CD4-positive, alpha-beta T cell (primary cell): ENCODE measurements at places on chromosomes 11 and 22.
A peak's percentile ranks its signal among the peaks of the same experiment; 100 is the strongest.

- DNase-seq = peak; percentile 61
These were observed 848 bp upstream of the PTPRCAP start for GRCh38 chr11:67438158-67438902.

GRCh38 chr11:46755962-46756361 lies 36.9 kb downstream of the F2 start:
- DNase-seq = no peak

GRCh38 chr11:118497831-118498230 lies 29.4 kb upstream of the TTC36 start:
- no peak for DNase-seq

- no peak for DNase-seq
These were observed 97.3 kb downstream of the GUCY1A2 start for GRCh38 chr11:106920899-106921509.

GRCh38 chr11:26622181-26622580 lies 50.1 kb upstream of the MUC15 start:
- no peak for DNase-seq

- DNase-seq = no peak
These were observed 83.7 kb downstream of the KCNQ1 start for GRCh38 chr11:2528301-2529050.

DNA sequence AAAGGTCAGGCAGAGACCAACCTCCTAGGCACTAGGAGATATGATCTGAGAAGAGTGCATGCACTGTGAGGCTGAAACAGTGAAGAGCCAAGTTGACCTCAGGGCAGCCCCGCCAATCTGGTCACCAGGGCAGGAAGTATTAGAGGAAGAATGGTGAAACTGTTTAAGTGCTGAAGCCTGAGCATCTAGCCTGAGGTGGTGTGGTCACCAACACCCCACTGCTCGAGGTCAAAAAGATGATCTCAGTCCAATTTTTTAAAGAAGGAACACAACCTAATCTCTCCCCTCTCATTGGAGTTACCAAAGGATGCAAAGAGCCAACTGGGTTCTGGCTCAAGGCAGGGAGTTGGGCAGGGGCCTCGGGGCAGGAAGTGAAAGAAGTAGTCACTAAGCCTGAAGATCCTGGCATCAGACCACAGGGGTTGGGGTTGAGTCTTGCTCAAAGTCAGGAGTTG lies 4.0 kb downstream of the APBB1 start:
- DNase-seq = no peak

DNA sequence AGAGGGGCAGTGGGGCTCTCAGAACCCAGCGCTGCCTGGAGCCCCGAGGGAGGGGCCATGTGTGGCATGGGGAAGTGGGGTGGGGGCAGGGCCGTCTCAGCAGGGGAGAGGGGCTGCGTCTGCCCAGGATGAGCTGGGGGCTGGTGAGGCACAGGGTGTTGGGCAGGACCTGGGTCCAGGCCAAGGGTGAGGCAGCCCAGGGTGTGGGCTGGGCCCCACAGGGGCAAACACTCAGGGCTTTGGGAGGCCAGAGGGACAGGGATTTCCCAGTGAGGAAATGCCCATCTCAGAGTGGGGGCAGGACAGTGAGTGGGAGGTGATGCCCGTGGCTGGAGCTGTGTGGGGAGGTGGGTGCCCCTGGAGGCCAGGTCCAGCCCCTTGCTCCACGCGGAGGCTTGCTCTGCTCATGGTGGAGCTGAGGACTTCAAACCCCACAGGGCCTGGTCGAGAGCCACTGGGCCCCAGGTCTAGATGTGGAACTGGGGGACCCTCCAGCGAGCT lies 5.4 kb downstream of the PLXNB2 start:
- DNase-seq = no peak

DNA sequence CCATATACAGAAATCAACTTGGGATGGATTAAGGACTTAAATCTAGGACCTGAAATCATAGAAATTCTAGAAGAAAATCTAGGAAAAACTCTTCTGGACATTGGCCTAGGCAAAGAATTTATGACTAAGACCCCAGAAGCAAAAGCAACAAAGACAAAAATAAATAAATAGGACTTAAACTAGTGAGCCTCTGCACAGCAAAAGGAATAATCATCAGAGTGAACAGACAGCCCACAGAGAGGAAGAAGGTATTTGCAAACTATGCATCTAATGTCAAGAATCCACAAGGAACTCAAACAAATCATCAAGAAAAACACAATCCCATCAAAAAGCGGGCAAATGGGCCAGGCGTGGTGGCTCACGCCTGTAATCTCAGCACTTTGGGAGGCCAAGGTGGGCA lies 32.4 kb downstream of the TTC28 start:
- DNase-seq = no peak

GRCh38 chr11:131470216-131470925 lies 100.0 kb downstream of the NTM start:
- DNase-seq = no peak

- no peak for DNase-seq
These were observed 64.3 kb upstream of the CYP2D6 start for GRCh38 chr22:42194953-42195352.

DNA sequence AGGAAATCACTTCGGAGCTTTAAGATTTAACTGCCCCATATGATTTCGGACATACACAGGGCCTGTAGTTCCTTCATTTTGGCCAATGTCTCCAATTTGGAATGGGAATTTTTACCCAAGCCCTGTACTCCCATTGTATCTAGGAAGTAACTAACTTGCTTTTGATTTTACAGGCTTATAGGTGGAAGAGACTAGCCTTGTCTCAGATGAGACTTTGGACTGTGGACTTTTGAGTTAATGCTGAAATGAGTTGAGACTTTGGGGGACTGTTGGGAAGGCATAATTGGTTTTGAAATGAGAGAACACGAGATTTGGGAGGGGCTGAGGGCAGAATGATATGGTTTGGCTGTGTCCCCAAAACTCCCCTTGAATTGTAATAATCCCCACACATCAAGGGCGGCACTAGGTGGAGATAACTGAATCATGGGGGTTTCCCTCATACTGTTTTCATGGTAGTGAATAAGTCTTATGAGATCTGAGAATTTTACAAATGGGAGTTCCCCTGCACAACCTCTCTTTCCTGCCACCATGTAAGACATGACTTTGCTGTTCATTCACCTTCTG lies 130.5 kb downstream of the LARGE1 start:
- DNase-seq = no peak

- no peak for DNase-seq
These were observed 842.1 kb downstream of the TBC1D22A start for GRCh38 chr22:47604563-47604962.

GRCh38 chr11:129192150-129192549 lies at the start of gene ARHGAP32:
Gene ARHGAP32 (minus strand): TSS chr11:129192325. CDS start chr11:129192198, 127 bp downstream.
- DNase-seq = no peak

GRCh38 chr22:43173976-43174720 lies 12.8 kb downstream of the TTLL12 start:
- DNase-seq = no peak

DNA sequence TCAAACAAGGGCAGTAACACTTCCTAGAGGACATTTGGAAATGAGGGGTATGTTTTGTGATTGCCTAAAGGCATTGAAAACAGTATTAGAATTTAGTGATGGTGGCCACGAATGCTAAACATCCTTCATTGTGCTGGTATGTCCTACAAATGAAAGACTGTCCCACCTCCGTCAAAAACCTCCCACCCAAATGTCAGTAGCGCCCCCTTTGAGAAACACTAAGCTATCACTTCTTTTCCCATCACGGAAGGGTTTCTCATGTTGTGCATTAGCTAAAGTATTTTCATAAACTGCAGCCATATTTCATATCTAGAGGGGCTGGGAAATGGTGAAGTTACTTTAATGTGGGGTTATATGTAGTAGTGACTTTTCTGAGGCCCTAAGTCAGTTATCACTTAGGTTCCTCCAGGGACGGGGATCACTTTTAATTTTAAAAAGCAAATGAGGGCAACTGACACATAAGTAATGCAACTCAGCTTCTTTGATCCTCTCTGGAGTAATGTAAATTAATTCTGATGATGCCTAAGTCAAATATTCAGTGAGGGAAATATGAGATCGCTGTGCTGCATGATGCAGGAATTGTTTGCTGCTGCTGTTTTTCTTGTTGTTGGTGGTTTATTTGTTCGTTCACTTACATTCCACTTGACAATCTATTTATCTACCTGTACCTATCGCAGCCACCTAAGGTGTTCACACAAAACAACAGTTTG lies 1403.4 kb upstream of the TENM4 start:
- DNase-seq = no peak

GRCh38 chr11:119722281-119722794 lies 6.7 kb downstream of the NECTIN1 start:
- no peak for DNase-seq

GRCh38 chr11:2194877-2195755 lies 23.5 kb upstream of the TH start:
- peak; percentile 27 for DNase-seq

DNA sequence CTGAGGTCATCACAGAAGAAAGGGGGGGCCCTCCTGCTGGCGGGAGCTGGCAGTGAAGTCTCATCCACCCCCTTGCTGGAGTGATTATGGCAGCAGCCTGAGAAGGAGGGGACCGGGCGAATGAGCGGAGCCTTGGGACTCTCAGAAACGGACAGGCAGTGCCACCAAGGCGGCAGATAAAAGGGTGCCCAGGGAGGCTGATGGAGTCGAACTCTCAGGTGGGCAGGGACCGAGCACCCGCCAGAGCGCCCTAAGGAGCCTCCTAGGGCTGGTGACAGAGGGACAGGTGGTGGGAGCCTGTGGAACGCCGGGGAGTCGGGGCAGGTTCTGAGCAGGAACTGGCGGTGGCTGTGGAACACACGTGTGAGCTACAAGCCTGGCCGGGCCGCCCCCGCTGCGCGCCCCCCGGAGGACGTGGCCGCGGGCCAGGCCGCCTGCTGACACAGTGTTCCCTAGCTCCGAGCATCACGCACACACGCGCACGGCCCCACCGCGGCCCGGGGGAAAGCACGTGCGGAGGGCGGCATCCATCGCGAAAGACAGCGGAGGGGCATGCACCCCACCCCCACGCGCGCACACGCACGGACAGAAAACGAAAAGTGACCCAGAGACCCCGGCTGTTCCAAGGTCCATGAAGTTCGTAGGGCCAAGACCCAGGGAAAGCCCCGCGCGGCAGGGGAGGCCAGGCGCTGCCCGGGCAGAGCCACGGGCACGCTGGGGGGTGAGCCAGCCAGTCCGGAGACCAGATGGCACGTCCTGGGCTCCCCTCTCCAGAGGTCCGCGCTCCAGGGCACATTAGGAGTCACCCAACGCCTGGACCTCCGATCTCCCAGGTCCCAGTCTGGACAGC lies 1.0 kb downstream of the VWCE start:
- DNase-seq = no peak

GRCh38 chr22:37848587-37849088 lies 581 bp upstream of the EIF3L start:
- no peak for DNase-seq

- no peak for DNase-seq
These were observed 9.7 kb upstream of the MPPED1 start for GRCh38 chr22:43402128-43402527.

- DNase-seq = no peak
These were observed 56.1 kb upstream of the FADD start for GRCh38 chr11:70146895-70147520.

DNA sequence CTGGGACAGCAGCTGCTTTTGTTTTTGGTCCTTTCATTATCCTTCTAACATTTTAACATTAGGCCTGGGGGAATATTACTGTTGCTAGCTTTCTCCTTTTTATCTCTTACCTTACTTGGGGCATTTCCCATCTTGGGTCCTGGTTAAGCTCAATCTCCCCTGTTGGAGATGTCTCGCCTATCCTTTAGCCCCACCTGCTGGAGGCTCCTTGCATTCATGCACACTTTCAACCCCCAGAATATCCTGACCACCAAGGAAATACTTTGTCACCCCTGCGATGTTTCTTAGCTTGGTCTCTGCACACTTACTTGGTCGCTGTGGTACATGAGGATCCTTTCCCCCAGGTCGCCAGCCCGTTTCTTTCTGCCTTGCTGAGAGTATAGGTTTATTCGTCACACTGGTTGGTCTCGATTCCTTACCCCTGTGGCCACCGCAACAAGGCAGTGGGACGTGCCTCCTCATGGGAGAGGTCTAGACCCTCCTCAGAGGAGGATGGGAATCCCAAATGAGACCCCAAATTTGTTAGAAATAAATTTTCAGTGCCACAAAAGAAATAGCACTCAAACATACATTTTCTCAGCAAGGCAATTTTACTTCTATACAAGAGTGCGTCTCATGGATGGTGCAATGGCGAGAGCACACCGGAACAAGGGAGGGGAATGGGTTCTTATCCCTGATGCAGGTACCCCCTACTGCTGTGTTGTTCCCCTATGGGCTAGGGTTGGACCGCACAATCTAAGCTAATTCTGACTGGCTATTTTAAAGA lies 5.4 kb upstream of the TXN2 start:
- DNase-seq = peak; percentile 65

- no peak for DNase-seq
These were observed 42.2 kb downstream of the TRIOBP start for GRCh38 chr22:37739035-37739434.

GRCh38 chr11:132904607-132905006 lies 627.7 kb downstream of the OPCML start:
- no peak for DNase-seq

DNA sequence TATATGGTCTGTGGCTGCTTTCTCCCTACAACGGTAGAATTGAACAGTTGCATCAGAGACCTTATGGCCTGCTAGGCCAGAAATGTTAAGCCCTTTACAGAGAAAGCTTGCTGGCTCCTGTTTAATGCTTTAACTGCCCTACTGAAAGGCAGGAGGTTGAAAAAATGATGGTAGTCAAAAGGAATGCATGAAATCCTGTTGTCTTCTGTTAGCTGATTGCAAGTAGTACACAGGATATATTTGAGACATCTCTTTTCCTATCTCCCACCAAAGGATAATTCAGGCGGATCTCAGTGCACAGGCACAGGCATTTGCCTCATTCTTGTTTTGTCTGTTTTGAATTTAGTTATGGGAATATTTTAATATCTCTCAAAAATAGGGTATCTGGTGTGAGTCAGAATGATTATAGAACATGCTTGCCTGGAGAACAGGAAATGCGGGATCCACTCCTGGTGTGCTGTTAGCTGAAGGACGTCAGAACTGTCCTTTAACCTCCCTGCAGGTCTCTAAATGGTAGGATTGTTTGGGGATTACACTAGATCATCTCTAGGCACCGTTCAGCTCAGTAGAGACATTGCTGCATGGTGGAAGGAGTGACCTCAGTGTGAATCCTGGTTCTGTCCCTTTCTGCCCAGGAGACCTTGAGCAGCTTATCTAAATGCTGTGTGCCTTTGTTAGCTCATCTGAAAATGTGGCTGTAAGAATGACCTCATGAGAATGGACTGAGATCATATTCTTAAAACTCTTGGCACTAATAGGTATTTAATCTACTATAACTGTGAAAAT lies 49.5 kb downstream of the PACS1 start:
- DNase-seq = no peak

DNA sequence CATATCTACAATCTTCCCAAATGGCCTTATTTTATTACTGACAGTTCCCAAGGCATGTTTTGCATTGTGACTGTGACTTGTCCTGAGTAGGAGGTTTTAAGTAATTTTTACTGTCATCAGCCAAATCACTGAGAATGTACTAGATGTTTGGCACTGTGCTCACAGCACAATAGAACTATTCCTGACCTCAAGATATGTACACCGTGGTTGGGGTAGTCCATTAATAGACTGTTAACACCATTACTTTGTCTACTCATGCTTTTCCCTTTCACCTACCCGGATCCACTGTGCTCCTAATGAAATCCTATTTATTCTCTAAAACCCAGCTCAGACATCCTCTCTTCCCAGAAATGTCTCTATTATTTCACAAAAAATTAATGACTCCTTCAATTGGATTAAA lies 168.7 kb upstream of the TENM4 start:
- DNase-seq = no peak

GRCh38 chr11:748007-748359 lies 719 bp downstream of the TALDO1 start:
- DNase-seq = no peak

- no peak for DNase-seq
These were observed 103.2 kb downstream of the SLC1A2 start for GRCh38 chr11:35316161-35316560.
